Psoas muscle (tissue), 8 donors: ENCODE measurements at places on chromosomes 13 and 19. TPM values are rescaled to one million over a fixed set of nuclear protein-coding genes. Genes with fewer than 3 reads are reported as not detected.

- H3K27ac ChIP-seq = peak overlapping the region; percentile 23
- peaks cover 8% of the 10 kb centered on the region for H3K4me1 ChIP-seq
- H3K4me3 ChIP-seq = peak overlapping the region; percentile 4
- H3K27me3 ChIP-seq = no peaks in the 10 kb centered on the region
Observed at GRCh38 chr19:3554254-3555083, 2.9 kb downstream of the MFSD12 start.

Gene JUNB
- 29.2 TPM for total RNA-seq

DNA sequence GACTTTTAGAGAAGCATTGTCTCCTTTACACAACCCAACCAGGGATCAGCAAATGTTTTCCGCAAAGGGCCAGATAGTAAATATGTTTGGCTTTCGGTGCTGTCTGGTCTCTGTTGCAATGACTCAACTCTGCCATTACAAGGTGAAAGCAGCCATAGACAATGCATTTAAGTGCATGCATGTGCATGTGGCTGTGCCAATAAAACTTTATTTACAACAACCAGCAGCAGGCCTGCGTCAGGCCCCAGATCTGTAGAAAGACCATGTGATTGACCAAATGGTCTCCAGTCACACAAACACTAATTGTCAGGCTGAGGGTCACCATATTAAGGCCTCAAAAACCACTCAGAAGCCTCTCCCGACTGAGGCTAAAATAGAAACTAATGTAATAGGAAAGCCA lies 8.1 kb downstream of the RAB20 start:
- H3K4me3 ChIP-seq = no peak overlapping the region
- no peaks in the 10 kb centered on the region for H3K27me3 ChIP-seq
- no peaks in the 10 kb centered on the region for H3K36me3 ChIP-seq
- H3K27ac ChIP-seq = no peak overlapping the region

- H3K27me3 ChIP-seq = no peaks in the 10 kb centered on the region
- DNase-seq = no peak
- H3K27ac ChIP-seq = peak overlapping the region; percentile 42
- H3K4me3 ChIP-seq = peak overlapping the region; percentile 27
Observed at GRCh38 chr13:99356012-99356261, 48.7 kb upstream of the GPR183 start.

DNA sequence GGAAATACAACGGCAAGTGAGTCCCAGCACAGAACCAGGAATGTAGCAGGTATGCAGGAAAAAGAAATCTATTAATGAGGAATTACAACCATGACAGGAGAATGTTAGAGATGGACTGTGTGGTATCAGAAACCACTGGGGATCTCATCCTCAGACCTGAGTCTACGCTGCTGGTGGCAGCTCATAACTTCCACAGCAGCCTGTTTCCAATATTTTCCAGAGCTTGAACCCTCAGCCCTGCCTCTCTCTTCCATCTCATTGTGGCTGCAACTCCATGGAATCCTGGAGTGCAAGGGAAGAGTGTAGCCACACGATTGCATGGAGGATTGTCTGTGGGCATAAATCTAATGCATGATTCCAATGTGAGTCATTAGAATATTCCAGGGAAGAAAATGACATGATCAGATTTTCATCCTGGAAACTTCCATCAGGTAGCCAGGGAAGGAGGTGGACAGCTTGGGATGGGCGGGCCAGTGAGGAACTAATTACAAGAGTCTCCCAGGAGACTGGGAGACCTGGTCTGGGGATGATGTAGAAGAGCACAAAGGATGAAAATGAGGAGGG lies 14.9 kb downstream of the PLA2G4C start:
- no peak overlapping the region for H3K4me3 ChIP-seq
- peaks cover 2% of the 10 kb centered on the region for H3K36me3 ChIP-seq
- DNase-seq = no peak
- H3K27me3 ChIP-seq = no peaks in the 10 kb centered on the region
- H3K4me1 ChIP-seq = no peaks in the 10 kb centered on the region

- H3K4me1 ChIP-seq = peaks cover 19% of the 10 kb centered on the region
- DNase-seq = no peak
- peak overlapping the region; percentile 94 for H3K27ac ChIP-seq
- peaks cover 17% of the 10 kb centered on the region for H3K36me3 ChIP-seq
Observed at GRCh38 chr13:19860884-19861655, 2.4 kb downstream of the ZMYM5 start.

Gene HOOK2
- total RNA-seq = 24.8 TPM

Gene KIRREL2
- total RNA-seq = not detected

Gene ZNF468
- 8.5 TPM for total RNA-seq

- H3K36me3 ChIP-seq = no peaks in the 10 kb centered on the region
- peak; percentile 99 for DNase-seq
- peak within 1 kb of the TSS; percentile 94 for H3K27ac ChIP-seq
- peaks cover 41% of the 10 kb centered on the region for H3K4me1 ChIP-seq
- H3K4me3 ChIP-seq = peak within 1 kb of the TSS; percentile 97
Observed at GRCh38 chr19:572140-572742, at the start of gene BSG. TSS of gene BSG (plus strand) at chr19:572596. CDS start at chr19:572635, 39 bp downstream.

Gene GPR18
- not detected for total RNA-seq

Gene PLEKHG2
- 6.8 TPM for total RNA-seq

- H3K27me3 ChIP-seq = no peaks in the 10 kb centered on the region
- H3K36me3 ChIP-seq = peaks cover 28% of the 10 kb centered on the region
- H3K27ac ChIP-seq = peak within 1 kb of the TSS; percentile 97
- peaks cover 4% of the 10 kb centered on the region for H3K4me1 ChIP-seq
Observed at GRCh38 chr19:56538761-56539263, at the start of gene ZFP28. TSS of gene ZFP28 (plus strand) at chr19:56538948. CDS start at chr19:56539019, 71 bp downstream.

DNA sequence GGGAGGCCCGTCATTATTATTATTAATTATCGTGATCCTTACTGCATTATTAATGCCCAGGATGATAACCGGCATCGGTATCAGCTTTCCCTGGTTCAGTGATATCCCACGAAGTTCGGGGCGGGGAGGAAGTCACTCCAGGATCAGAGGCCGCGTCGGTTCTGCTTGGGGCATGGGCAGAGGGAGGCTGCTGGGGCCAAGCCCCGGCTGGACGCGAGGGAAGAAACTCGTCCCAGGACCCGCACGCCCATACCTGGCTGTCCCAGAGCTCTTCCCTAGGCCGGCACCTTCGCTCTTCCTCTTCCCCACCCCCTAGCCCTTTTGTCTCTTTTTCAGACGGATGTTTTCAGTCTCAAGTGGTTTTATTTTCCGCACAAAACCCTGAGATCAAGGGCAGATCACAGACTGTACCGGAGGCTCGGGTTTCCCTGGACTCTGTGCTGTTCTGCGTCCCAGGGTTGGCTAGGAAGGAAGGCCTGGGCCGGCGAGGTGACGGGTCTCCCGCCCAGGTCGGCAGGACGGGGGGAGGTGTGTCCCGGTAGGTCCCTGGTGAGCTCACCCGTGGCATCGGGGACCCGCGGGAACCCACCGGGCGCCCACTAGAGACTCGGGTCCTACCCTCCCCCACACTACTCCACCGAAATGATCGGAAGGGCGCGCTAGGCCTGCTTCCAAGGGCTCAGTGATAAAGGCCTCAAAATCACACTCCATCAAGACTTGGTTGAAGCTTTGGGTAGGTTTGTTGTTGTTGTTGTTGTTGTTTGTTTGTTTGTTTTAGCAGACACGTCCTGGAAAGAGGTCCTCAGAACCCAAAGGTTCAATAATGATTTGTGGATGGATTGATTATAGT lies 7.9 kb downstream of the ZIC2 start:
- H3K36me3 ChIP-seq = no peaks in the 10 kb centered on the region
- no peak overlapping the region for H3K4me3 ChIP-seq
- no peak for DNase-seq

Gene C3
- 101 TPM for total RNA-seq

DNA sequence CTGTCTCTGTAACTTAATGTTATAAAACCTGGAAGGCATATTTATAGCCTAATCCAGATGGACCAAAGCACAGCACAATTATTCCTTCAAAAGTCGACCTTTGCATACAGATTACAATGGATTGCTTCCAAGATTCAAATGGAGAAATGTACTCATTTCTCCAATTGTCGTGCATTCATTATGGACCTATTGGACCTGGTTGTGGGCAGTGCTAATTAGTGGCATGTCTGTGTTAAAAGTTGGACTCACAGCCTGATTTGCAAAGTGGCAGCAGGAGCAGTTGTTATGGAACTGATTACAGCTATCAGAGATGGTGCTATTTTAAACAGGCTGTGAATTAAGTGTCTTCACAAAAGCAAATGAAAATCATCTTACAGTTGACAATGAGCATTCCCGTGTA lies 1529.3 kb upstream of the SLC10A2 start:
- H3K36me3 ChIP-seq = no peaks in the 10 kb centered on the region
- no peaks in the 10 kb centered on the region for H3K27me3 ChIP-seq
- no peak for DNase-seq
- no peak overlapping the region for H3K4me3 ChIP-seq
- no peaks in the 10 kb centered on the region for H3K4me1 ChIP-seq

GRCh38 chr13:99087954-99088491 lies 110.2 kb upstream of the DOCK9 start:
- no peak for DNase-seq
- peak overlapping the region; percentile 75 for H3K4me3 ChIP-seq
- H3K27ac ChIP-seq = peak overlapping the region; percentile 83
- no peaks in the 10 kb centered on the region for H3K27me3 ChIP-seq

GRCh38 chr13:102954350-102954749 lies 108.5 kb downstream of the ERCC5 start:
- H3K27me3 ChIP-seq = no peaks in the 10 kb centered on the region
- no peak for DNase-seq
- H3K36me3 ChIP-seq = no peaks in the 10 kb centered on the region
- H3K27ac ChIP-seq = no peak overlapping the region
- no peaks in the 10 kb centered on the region for H3K4me1 ChIP-seq
- H3K4me3 ChIP-seq = no peak overlapping the region

DNA sequence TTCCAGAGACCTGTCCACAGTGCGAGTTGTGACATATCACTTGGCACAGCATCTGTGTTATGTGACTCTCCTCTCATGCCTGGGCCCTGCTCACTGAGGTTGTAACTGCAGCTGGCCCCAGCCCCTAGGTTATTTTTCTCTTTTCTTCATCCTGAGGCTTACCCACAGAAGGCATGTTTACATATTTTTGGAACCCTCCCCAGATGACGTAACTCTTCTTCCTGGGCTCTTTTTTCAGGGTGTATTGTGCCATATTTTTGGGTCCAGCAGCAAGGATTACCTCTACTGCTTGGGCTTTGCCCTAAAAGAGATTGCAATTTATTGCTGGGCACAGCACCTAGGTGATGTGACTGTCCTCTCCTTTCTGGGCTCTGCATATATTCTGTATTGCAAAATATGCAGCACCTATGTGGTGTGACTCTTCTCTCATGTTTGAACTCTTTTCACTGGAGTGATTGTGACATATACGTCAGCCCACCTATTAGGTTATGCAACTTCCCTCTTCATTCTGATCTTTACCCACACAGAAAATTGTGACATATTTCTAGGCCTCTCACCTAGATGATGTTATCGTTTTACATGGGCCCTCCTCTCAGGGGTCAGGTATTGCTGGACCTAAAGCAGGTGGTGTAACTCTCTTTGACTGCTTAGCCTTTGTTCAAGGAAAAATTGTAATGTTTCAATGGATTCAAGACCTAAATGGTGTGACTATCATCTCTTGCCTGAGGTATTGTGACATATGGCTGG lies 64.5 kb upstream of the ZNF724 start:
- H3K27me3 ChIP-seq = no peaks in the 10 kb centered on the region
- no peaks in the 10 kb centered on the region for H3K36me3 ChIP-seq
- H3K4me1 ChIP-seq = no peaks in the 10 kb centered on the region

GRCh38 chr13:89239361-89240127 lies 1568.4 kb downstream of the SLITRK5 start:
- no peaks in the 10 kb centered on the region for H3K4me1 ChIP-seq
- no peaks in the 10 kb centered on the region for H3K36me3 ChIP-seq
- H3K27ac ChIP-seq = no peak overlapping the region
- H3K4me3 ChIP-seq = no peak overlapping the region
- no peaks in the 10 kb centered on the region for H3K27me3 ChIP-seq

Gene SELENOV
- not detected for total RNA-seq
